Mesothelial cell of epicardium (in vitro differentiated cells): ENCODE measurements at places on chromosomes 6 and 20. TPM values are rescaled to one million over a fixed set of nuclear protein-coding genes. Genes with fewer than 3 reads are reported as not detected.

- DNase-seq, result no peak
These were observed 306.0 kb downstream of the FARS2 start for GRCh38 chr6:5567352-5567751.

- no peak for DNase-seq
These were observed 264.6 kb upstream of the MAN1A1 start for GRCh38 chr6:119614138-119614537.

- DNase-seq, result no peak
These were observed 9.4 kb upstream of the ARFGEF2 start for GRCh38 chr20:48912065-48912464.

- DNase-seq, result no peak
These were observed 25.4 kb downstream of the GABRR2 start for GRCh38 chr6:89289710-89290109.

DNA sequence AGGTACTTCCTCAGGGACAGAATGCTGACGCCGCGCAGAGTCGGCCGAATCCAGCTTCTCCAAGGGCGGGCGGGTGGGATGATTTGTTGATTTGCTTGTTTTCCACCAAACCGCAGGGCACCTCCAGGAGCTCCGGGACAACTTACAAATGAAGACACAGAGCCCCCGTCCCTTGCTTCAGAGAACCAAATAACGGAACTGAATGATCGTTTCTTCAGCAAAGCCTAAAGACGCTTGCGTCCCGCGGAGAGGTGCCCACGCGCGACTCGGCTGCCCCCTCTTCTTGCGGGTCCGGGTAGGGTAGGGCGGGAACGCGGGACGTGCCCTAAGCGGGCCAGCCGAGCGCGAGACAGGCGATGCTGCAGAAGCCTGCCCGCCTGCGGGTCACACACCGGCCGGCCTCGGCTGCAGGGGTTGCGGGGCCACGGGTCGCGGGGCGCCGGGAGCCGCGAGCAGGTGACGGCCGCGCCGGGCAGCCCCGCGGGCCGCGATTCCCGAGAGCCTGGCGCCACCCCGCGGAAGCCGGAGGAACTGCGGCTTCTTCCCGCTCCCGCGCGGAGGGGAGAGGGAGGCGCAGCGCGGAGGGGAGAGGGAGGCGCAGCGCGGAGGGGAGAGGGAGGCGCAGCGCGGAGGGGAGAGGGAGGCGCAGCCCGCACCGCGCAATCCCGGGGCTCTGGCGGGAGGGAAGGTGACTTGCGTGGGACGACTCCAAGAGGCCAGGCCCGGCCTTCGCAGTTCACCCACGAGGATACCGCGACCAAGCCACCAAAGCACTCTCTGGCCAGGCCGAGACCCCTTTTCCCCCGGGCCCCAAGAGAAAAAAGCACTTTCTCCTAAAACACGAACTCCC lies 7.7 kb upstream of the FOXF2 start:
- peak; percentile 91 for DNase-seq

KIF25 gene
- 0.47 to 1.6 TPM (median 0.95 TPM) in 3 replicates for total RNA-seq
